ENCODE measurements at places on chromosomes 13 and 19.

GRCh38 chr19:45764945-45765701 is 3.9 kb downstream of the SIX5 start:
- no peak for DNase-seq

GRCh38 chr19:934865-935479 is 9.1 kb downstream of the ARID3A start:
- DNase-seq = no peak

DNA sequence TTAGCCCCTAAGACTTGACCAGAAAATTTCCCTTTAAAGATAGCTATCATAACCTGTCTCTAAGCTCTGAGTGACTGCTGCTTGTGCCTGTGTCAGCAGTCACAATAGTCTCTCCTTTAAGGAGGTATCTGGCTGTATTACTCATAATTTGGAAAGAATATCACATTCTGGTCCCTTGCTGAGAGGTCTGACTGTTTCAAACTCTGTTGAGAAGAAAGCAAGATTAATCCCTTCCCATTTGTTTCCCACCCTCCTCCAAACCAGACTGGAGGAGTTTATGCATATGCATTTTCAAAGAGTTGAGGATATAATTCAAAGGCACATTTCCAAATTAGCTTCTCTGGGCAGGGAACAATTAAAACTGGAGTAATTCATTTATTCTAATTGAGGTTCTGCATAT is 2.3 kb downstream of the HTR2A start:
- DNase-seq = no peak

- peak; percentile 47 for DNase-seq
These were observed 45.6 kb upstream of the UBE2L5 start for GRCh38 chr13:30376426-30377311.

DNA sequence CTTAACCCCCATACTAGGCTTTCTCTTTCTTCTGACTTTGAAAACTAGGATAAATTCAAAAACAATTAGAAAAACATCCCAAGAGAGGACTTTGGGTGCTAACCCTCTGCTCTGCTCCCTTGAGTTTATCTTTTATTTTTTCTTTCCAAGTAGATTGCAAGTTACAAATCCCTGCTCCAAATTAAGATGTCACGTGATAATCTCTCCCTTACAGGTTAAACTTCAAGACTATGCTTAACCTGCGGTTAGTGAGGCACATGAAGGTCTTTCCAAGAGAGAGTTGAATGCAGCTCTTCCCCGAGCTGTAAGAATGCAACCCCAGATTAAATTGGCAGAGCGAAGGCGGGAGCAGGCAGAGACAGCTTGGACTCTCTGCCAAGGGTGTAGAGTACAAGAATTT is 12.2 kb upstream of the ZNF507 start:
- DNase-seq = no peak

Measured in activated gamma-delta T cell treated with anti-CD3 and anti-CD28 coated beads, Interleukin-2, amount 50 U/mL, for 16 hours (primary cell).